ENCODE measurements at places on chromosomes 1 and 21. TPM values are rescaled to one million over a fixed set of nuclear protein-coding genes. Genes with fewer than 3 reads are reported as not detected.

RPTN gene
- polyA plus RNA-seq, result not detected

RNF223 gene
- polyA plus RNA-seq, result 0.31 TPM

LHX8 gene
- polyA plus RNA-seq, result not detected

FABP3 gene
- polyA plus RNA-seq, result 134 TPM
